ENCODE measurements at places on chromosomes 2 and 18.

DNA sequence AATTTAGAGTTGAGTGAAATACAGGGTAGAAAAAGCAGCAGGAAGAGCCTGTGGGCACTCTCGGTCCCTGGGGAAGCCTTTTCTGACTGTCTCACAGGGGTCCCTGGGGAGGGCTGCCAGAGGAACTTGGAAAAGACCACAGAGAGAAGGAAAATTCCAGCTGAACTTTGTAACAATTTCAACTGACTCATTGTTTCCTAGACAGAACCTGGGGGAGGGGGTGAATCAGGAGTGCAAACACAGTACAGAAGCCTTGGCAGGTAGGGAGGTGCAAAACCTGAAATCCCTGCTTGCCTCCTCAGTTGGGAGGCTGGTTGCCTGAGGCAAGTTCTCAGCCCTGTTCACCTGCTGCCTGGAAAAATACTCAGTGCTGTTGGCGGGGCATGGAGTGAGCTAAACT is 106.8 kb downstream of the GRB14 start:
- no peak for DNase-seq

DNA sequence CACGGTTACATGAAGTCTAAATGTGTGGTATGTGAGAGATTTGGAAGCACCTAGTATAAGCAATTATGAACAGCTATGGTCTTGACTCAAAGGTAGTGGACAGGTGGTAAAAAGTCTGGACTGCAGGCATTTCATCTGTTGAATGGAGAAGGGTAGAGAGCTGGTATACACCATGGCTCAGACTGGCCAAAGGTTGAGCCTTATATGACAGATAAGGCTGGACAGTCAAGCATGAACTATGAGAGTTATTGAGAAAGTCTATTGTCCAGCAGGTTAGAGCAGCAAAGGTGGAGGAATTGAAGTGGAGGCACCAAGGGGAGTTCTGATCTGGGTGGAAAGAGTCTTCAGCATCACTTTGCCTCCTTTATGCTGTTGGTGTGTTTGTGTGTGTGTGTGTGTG is 346.7 kb upstream of the SLC14A2 start:
- DNase-seq: no peak

DNA sequence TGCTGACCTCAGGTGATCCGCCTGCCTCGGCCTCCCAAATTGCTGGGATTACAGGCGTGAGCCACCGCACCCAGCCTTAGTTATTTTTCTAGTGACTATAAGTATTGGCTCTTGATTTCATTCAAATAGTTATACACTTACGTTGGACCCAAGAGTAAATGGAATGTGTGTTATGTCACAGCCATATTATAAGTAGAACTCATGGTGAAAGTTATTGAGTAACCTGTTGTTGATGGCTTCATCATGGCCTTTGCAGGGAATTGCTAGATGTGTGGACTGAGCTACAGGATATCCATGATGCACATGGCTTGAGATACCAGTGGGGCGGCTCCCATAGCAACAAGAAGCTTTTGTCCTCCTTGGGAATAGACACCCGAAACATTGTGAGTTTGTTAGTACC is 44.7 kb downstream of the AFTPH start:
- DNase-seq: no peak

DNA sequence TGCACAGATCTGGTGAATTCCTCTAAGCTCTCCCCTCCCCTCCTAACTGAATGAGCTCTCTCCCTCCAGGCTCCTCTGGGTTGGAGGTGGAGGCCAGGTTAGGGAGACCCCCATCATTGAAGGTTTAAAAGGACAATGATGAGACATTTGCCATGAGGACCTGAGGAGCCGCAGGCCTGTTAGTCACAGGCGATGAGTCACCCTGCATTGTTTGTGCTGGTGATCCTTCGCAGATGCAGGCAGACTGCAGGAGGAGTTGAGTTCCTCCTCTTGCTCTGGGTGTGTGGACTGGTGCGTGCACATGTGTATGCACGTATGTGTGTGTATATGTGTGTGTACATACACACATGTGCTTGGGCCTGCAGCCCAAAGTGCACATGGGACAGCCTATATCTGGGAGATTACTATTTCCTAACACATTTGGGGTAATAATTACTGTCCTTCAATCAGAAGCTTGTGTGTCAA is 42.0 kb downstream of the MCFD2 start:
- DNase-seq: no peak

DNA sequence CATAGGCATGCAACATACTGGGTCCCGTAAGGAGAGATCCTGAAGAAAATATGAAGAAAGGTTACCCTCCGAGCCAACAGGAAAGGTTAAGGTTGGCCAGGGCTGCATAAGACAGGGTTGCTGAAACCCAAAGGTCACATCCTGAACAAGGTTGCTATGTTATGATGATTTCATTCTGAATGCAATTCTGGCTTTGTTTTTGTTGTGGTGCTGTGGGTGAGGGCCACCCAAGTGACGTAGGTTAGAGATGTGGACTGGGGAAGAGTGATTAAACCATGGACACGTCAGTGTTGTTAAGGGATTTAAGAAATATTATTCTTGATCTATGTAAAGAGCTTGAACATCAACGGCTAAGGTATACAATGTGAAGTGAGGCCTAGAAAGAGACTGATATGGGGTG is 60.0 kb downstream of the ZEB2 start:
- DNase-seq: no peak

GRCh38 chr2:40273734-40274182 is 178.1 kb downstream of the SLC8A1 start:
- DNase-seq: no peak

- DNase-seq: no peak
These were observed 118.4 kb downstream of the INO80D start for GRCh38 chr2:205967391-205968075.

GRCh38 chr2:168244318-168244717 is 3.1 kb downstream of the STK39 start:
- DNase-seq: peak; percentile 86

DNA sequence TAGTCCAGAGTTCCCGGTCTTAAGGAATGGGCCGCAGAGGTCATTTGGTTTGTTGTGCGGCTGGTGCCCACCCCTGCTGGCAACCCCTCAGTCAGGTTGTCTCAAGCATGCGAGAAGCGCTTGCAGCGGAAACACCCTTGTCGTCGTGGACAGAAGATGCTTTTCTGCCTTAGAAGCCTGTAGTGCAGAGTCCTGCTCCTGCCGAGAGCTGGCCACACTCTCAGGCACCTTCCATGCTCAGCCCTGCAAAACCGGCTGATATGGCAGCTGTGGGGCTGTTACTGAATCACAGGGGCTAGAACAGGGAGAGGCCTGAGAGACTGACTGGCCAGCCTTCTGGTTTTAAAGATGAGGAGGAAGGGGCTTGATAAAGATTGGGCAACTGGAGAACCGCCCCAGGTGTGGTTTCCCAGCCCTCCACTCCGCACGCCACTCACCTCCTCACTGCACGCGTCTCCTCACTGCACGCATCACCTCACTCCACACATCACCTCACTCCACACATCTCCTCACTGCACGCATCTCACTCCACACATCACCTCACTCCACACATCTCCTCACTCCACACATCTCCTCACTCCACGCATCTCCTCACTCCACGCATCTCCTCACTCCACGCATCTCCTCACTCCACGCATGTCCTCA is 103.6 kb downstream of the USP40 start:
- DNase-seq: no peak

- no peak for DNase-seq
These were observed 295.2 kb downstream of the SS18 start for GRCh38 chr18:25795213-25795612.

- no peak for DNase-seq
These were observed 85.9 kb downstream of the PRKRA start for GRCh38 chr2:178365116-178365515.

DNA sequence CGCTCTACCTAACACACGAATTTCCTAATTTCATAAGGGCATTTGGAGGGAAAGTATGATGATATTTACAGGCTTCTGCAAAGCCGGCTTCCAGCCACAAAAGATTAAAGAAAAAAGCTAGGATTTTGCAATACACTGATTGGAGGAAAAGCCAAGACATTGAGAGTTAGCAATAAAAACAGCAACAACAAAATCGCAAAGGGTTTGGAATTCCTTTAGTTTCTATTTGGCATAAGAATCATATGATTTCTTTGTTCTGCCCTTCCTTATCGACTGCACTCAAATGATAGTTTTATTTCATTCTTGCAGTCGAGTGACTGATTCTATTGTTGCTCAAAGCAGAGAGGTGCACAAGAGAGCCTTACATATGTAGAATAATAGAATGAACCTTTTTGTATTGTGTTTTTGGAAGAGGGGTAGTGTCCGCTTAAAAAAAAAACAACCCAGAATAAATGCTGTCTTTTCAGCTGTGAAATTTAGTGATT is 3.9 kb upstream of the ZNF532 start:
- DNase-seq: no peak

DNA sequence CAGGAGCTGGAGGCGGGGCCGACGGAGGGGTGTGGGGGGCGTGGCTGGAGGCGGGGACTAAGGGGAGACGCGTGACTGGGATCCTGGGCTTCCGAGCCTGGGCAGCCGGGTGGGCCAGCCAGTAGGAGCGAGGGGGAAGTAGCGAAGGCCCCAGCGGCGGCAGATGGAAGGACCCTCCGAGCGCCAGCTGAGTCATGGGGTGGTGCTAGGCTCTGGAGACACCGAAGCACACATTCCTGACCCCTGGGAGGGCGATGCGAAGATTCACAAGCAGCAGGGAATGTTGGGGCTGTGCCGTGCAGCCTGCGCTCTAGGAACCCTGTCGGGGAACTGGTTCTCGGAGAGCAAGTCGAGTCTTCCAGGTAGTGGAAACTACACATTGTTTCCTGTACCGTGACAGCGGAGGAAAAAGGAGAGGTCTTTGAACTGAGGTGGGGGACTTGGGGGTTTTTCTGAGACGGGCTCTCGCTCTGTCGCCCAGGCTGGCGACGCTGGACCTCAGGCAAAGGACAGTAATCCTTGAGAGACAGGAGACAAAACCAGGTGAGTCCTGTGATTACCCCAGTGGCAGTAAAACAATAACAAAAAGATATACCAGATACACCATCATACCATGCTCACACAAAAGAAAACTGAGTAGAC is 650 bp upstream of the AFG3L2 start:
- no peak for DNase-seq
